Stimulated activated CD4-positive, alpha-beta T cell treated with anti-CD3 and anti-CD28 coated beads, TNF-alpha, amount 100 ng/mL, for 1 hour (primary cell): ENCODE measurements at places on chromosomes 16 and 17.
A peak's percentile ranks its signal among the peaks of the same experiment; 100 is the strongest.

DNA sequence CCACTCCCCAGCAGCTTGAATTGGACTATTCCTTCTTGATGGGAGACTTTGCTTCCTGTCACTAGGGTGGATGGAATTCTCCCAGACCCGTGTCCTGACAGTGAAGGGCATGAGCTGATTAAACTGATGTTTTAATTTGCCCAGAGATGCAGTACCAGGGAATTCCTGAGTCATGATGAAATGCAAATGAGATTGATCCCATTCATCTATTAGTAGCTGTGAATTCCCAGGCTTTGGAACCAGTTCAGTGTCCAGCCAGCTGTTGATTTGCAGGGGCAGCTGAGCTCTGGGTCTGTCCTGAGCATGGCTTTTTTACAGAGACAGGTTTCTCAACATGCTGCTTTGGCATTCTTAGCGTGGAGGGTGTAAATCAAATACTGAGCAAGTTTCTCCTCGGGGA is 157.9 kb downstream of the PITPNC1 start:
- DNase-seq: no peak

DNA sequence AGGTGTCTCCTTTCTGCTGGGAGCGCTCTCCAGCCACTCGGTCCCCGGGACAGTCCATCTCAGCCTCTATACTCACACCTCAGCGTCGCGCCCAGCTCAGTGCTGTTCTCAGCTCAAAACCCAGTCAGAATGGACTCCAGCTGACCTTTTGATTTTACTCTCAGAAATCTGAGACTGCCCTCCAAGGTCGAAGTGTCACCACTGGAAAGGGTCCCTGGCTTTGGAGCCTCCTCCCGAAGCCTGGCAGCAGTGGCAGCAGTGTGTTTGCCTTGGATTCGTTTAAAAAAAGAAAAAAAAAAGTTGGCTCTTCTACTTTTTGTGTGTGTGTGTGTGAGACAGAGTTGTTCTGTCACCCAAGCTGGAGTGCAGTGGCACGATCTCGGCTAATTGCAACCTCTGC is 10.4 kb downstream of the KLHL36 start:
- DNase-seq: no peak

DNA sequence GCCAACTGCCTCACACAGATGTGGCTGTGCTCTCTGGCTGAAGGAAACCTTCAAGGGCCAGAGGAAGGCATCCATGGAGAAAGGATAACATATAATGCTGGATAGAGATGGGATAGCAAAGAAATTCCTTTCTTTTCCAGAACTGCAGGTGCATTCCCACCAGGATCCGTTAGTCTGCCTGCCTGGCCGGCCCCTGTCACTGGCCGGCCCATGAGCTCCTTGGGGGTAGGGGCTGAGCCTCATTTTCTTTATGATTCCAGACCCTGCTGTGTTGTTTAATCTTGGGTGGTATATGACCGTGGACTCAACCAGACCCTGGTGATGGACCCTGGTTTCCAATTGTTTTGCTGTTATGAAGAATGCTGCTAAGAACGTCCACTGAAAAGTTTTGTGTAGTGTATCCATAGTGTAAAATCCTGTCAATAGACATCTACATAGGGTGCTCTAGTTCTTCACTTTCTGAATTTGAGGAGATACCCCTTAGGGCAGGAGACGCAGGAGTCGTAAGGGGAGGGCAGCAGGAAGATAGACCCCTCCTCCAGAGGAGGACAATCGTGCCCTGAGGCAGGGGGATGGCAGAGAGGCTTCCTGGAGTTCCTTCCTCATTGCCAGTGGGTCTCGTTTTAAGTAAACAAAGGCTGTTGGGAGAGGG is 93.4 kb downstream of the IRX3 start:
- DNase-seq: no peak

- DNase-seq: no peak
Measured at GRCh38 chr16:70809392-70810060, 8.6 kb upstream of the VAC14 start.

DNA sequence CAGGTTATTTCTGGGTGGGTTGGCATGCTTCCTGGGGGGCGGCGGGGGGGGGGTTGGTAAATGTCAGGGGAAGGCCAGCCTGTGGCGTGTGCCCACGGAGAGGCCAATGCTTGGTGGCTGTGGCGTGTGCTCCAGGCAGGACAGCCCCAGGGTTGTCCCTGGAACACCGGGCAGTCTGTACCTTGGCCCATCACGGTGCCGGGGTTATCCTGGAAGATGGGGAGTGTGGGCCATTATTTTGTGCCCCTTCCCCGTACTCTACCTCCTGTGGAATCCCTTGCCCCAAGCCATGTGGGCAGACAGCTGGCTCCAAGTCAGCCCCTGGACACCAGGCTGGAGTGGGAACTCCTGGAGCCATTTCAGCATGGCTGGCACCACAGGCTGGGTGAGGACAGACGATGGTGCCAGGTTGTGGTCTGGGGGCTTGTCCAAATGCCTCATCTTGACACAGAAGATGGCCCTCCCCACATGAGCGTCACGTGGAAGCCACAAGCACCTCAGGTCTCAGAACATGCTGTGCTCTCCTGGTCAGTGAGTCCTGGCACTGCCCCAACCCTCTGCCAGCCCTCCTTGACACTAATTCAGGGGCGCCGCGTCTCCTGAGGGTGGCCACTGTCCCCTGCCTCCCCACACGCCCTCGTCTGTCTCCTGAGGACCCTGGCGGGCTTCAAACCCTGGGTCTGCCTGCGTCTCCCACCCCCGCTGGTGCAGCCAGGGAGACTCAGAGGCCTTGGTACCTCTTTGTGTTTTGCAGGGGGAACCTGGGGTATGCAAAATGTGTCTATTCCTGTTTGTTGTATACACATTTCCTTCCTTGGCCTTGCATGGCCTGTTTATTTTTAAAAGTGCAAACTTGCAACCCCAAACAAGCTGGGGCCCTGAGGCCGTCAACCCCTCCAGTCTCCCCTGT is 4.3 kb downstream of the SLC16A3 start:
- no peak for DNase-seq

DNA sequence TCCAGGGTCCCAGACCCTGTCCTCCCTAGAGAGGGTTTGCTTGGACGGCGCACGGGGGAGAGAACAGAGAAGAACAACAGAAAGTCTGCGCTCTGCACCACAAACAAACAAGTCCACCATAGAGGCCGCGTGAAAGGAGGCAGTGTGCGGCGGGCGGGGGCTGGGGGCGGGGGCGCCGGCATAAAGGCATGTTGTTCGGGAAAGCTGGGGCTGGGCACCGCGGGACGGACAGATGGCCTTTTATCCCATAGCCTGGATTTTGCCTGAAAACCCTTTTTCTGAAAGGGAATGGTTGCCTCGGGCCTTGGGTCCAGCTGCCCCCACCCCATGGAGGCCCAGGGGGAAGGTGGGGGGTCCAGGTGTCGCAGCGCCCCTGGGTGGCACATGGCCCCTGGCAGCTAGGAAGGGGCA is 26.0 kb downstream of the FA2H start:
- DNase-seq: no peak

- no peak for DNase-seq
Measured at GRCh38 chr16:83954577-83955016, 1.6 kb downstream of the OSGIN1 start.

DNA sequence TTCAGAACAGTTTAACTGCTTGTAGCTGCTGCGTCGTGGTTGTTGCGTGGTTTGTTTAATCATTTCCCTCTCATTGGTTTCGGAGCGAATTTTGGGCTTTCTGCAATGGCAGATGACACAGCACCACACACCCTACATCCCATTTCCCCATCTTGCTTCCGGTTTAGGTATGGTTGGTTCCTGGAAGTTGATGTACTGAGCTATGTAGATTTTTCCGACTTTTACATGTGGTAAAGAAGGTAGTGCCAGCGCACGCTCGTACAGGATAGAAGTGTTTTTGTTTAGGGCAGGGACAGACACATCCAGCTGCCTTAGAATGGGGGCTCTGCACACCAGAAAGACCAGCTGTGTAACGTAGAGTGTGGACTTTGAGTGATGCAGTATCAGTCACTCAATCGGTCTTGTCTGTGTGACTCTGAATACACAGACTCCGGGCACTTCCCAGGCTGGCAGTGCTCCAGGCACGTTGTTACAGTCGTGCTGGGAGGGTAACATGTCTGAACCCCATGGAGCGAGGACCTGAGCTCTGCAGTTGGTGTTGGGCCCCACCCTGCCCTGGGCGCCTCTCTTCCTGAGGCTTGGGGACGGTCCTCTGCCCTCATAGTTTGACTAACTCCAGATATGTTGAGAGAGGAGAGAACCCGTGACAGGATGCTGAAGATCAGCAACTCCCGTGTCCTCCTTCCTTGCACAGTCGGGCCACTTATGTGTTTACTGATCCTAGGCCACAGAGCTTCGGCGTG is 172.0 kb upstream of the CHMP6 start:
- no peak for DNase-seq

GRCh38 chr16:31709181-31709580 is 164.4 kb upstream of the ZNF267 start:
- DNase-seq: no peak

DNA sequence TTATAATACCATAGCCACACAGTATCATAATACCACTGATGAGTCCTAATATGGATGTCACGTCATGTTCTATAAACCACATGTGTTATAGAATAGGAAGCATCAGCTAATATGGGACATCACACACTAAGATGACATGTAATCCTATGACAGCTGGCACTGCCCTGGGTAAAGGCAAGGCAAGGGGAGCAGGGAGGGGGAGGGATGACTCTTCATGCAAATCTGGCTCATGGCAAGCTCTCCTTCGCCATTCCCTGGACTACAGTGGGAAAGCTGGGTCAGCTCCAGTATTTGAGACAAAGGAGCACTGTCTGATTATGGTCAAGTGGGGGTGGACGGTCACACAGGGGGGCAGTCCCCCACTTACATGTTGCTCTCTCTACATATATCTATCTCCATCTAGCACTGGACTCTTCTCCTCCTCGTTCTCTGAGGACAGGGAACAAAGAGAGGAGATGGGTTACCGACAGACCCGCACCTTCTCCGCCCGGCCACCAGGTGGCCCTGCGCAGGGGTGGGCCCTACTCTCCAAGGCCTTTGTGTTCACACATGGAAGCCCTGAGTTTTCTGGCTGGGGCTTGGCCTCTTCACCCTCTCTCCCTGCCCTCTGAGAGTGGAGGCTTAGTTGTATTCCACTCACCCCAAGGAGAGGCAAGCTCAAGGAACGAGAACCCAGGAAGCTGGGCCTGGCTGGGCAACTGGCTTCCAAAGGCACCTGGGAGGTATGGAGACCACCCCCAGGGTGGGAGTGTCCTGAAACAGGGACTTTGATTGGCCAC is 23.4 kb upstream of the MPO start:
- peak; percentile 28 for DNase-seq

DNA sequence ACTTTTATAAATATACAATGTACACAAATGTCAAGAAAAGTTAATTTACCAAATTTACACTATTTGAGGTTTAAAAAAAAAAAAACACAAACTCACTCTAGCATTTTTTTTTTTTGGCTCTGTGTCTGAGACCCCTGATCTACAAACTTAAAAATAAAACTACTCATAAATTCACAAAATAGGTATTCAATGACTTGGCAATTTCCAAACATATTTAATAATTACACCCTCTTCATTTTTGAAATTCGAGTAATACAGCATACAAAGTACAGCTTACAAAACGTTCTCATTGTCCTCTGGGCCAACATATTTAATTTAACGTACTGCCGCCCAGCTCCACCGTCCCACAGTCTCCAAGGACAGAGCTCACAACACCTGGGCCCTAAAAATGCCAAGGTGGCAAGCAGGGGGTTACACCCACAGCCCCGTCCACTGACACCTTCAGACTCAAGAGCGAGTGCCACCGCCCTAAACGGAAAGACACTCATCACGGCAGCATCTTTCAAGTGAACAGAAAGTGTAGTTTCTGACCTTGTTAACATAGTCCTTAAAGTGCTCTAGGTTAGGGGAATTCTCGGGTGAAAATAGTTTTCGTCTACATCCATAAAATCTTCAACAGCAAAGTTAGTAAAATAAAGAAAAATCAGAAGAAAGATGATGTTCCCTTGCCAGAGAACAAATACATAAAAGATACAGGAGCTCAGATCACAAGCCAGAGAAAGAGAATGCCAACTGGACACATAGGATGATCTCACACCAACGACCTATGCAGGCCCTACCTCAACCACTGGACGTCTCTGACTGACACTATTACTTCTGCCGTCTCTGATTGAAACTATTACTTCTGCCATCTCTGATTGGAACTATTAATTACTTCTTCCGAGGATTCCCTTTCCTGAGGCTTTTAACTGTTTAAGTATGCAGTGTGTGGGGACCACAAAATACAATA is 4.2 kb downstream of the ADCY9 start:
- DNase-seq: no peak

- DNase-seq: no peak
Measured at GRCh38 chr17:64335486-64335885, 55.2 kb downstream of the PECAM1 start.

- no peak for DNase-seq
Measured at GRCh38 chr17:56594320-56595107, 1.0 kb downstream of the NOG start.

- DNase-seq: no peak
Measured at GRCh38 chr17:63405741-63406261, 40.3 kb downstream of the CYB561 start.

- no peak for DNase-seq
Measured at GRCh38 chr17:19717411-19717908, 1.1 kb upstream of the SLC47A2 start.

DNA sequence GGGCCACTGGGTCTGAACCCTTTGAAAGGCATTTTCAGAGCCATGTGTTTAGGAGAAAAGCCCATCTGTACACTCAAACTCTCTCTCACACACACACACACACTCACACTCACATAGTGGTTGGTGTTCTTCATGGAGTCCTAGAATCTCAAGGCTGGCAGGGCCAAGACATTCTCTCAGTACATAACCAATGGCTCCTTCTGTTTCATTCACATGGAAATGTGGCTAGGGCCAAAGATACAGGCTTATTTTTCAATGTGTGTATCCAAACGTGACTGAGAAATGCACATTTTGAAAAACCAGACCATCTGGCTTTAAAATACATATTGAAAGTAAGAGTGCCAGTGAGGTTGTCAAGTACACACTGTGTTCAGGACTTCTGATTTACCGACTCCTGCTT is 59.0 kb upstream of the SALL1 start:
- no peak for DNase-seq

GRCh38 chr17:79361873-79362771 is 248.7 kb downstream of the RBFOX3 start:
- DNase-seq: no peak

DNA sequence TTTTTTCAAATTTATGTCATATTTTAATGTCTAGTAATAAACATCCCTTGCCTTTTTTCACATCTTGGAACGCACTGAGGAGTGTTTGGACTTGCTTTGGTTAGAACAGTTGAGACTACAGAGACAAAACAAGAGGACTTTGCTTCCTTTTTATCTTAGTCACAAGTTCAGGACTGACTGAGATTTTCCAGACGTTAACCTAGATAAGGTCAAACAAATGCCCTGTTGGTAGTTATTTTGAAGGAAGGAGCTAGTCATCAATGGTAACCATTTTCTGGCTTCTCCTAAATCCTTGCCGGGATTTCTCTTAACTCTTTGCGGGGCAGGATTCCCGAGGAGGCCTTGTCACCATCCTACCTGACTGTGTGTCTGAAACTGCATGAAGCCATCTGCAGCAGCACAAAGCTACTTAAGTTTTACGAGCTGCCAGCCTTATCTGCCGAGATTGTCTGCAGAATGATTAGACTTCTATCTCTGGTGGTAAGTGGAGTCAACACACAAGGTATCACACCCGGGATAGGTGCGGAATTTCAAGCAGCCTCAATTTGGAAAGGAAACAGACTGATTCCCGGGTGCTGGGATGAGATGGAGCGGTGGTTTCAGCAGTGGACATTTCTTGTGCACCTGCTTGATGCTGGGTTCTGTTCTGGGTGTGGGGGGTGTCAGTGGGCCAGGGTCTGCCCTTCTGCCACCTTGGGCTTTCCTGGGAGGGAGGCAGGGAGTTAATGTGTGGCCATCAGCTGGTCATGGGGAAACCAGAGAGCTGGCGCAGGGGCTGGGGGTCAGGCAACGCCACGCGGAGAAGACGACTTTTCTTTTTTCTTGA is 48.3 kb downstream of the RNF213 start:
- no peak for DNase-seq
